ENCODE measurements at places on chromosomes 12 and 14.

DNA sequence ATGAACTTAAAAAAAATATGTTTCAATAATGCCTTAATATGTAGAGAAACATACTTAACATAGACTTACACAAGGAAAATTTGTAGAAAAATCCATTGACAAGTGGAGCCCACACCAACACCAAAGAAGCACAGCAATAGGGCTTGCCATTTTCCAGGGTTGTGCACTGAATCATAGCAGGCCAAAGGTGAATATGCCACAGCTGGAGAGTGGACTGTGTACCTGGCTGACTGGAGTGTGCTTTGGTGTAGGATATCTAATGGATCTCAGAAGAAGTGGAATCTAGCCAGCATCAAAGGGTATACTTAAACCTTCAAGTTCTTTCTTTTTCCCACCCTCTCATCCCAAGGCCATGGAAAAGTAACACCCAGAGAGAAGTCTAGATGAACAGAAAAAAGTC is 4.8 kb downstream of the RPL10L start:
- no peak for DNase-seq

DNA sequence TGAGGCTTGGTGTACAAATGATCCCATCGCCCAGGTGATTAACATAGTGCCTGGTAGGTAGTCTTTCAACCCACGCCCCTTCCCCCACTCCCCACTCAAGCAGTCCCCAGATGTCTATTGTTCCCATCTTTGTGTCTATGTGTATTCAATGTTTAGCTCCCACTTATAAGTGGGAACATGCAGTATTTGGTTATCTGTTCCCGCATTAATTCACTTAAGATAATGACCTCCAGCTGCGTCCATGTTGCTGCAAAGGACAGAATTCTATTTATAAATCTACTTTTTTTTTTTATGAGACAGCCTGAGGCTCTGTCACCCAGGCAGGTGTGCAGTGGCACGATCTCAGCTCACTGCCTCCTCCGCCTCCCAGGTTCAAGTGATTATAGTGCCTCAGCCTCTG is 15.7 kb downstream of the SPX start:
- peak; percentile 18 for DNase-seq

DNA sequence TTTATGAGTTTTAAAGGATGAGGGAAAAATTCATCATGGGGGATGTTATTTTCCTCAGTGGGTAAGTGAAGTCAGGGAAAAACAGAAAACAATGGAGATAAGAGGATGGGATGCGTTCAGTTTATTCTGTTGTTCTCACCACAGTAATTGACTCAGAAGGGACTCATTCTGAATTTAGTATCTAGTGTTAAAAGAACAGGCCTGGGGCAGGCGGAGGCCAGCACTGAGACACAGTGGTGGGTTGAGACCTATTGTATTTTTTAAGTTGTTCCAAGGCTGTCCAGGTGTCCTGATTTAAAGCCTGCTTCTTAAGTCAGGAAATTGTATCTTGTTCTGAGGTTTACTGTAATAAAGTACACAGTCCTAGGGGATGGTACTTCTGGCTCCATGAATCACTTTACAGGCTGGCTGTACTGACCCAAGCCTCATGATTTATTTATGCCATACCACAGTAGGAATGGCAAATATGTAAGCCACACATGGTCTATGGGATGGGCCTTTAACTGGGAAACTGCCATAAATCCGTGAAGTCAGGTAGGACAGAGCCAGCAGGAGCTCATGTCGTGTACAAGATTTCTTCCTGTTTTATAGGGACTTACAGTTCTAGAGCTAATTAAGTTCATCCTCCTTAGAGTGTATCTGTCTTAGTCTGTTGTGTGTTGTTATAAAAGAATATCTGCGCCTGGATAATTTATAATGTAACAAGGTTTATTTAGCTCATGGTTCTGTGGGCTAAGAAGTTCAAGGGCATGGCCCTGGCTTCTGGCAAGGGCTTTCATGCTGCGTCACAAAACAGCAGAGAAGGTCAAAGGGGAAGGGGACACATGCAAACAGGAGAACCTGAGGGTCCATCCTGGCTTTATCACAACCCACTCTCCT is 244.1 kb downstream of the FBXL14 start:
- no peak for DNase-seq

DNA sequence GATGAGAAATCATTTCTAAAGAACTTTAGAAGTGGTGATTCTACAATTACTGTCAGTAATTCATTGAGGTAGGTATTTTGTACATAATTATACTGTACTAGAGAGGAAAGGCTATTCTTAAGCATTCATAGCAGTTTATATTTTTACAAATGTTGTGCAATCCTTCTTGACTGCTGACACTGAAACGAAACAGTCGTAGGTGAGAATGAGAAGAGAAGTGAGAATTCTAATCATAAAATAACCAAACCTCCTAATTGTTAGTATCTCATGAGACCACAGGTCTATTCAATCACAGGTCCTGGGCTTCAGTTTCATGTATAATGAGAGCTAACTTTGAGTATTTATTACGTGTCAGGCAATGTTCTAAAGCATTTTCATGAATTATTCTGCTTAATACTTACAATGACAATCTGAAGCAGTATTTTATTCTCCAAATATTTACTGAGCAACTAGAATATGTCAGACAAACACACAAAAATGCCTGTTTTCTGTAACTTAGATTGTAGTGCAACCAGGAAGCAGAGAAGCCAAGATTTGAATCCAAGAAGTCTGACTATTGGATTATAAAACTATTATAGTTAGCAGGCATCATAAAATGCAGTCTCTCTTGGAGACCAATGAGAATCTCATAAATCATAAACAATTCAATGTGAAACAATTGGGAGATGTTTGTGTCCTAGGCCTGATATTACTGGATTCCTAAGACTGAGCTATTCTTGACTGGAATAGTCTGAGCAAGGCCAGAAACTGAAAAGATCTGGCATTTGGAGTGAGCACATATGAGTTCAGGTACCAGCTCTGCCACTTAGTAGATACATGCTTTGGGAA is 24.3 kb downstream of the RERG start:
- no peak for DNase-seq

DNA sequence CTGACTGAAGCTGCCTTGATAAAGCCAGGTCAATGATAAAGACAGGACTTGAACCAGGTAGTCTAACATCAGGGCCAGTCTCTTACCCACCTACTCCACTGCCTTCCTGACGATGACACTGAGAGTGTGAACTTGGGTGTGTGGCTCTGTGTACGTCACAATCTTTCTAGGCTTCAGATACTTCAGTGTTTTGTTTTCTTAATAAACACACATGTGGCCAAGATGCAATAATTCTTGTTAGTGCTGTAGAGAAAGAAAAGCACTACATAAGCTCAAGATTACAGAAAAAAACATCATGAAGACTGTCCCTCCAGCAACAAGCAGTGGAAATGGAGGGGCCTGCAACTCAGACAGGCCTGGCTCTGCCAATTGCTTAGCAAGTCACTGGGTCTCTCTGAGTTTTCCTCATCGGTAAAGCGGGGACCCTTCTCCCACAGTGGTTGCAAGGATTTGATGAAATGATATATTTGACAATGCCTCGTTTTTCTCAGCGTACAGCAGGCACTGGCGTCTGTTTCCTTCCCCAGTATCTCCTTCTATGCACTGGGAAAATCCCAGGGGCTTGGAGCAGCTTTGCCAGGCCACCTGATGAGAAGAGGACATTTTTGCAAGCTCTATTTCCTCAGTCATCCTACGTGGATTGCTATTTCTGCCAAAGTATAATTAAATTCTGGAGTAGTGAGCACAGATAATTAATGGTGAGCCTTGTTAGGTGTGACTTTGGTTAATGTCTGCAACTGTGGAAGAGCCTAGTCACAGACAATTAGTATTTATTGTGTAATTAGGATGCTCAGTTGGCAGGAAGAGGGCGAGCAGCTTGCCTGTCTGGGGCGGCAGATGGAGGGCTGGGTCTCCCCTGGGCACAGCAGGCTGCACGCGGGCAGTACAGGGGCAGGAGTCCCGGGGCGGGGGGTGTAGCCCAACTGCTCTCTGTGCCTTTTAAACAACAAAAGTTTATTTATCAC is 55.8 kb upstream of the CHGA start:
- DNase-seq = peak; percentile 63
